ENCODE measurements at places on chromosomes 1 and 21. TPM values are rescaled to one million over a fixed set of nuclear protein-coding genes. Genes with fewer than 3 reads are reported as not detected.

Gene CDC14A
- 16.0 TPM for total RNA-seq

Gene RORC
- 1.3 TPM for total RNA-seq

Gene SPRR1A
- not detected for total RNA-seq

Gene S100A7
- total RNA-seq, result not detected

Gene NDUFS5
- total RNA-seq, result 188 TPM

Gene C4BPB
- 0.65 TPM for total RNA-seq
